Fibroblast of gingiva (primary cell): ENCODE measurements at places on chromosomes 3 and 15.

GRCh38 chr3:14524311-14524711, 15.8 kb downstream of the GRIP2 start:
- DNase-seq: no peak

DNA sequence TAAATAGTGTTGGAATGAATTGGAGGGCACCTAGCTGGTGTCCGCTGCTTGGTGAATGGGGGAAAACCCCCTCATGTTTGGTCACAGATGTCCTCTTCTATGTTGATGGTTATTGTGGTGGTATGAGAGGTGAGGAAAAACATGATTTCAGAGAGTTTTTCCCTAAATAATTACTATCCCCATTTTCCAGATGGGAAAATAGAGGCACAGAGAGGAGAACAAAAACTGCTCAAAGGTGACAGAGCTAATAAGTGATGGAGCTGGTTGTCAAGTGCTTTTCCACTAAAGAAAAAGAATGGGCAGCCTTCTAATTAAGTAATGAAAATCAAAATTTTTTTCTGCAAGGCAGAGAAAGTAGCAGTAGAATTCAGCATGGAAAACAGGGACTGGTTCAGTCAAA, 30.2 kb upstream of the CFAP161 start:
- no peak for DNase-seq

DNA sequence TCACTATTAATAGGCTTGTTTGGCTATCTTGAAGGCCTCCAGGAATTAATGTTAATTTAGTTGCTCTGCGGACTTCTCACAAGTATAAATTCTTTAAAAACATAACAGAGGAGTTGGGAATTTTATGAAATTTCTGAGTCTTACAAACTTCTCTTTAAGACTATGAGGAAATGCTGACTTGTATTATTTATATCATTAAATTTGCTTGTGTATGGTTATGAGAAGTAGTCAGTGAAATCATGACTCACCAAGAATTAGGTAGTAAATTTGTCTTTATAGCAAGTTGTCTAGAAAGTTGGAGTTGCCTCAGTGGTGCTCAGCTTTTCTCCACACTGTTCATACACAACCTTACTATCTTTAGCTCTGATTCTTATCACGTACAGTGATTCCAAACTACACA, 26.5 kb downstream of the PHLDB2 start:
- no peak for DNase-seq

DNA sequence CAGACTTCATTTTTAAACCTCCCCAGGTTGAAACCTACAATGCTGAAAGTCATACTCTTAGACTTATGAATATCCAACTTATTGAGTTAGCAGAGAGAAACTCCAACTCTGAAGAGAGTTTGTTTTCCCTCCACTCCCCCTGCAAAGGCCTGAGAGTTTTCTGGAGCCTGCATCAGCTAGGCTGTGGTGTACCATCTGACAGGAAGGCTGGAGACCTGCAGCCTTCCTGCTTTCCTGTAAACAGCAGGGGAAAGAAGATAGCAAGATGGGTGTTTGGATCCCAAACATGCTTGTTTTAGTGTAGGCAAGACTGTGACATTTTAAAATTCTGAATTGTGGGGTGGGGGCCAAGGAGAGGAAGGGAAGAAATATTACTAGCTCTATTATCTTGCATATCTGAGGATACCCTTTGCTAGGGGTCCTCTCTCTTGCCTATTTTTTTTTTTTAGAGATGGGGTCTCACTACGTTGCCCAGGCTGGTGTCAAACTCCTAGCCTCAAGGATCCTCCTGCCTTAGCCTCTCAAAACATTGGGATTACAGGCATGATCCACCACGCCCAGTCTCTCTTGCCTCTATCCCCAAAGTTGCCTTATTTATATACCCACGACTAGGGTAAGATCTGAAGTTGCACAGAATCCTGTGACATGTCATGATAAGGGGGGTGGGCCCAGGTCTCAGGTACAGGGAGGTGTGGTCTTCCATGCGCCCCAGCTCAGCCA, 51.0 kb upstream of the USP3 start:
- DNase-seq: no peak

GRCh38 chr3:36696799-36697198, 67.6 kb downstream of the DCLK3 start:
- DNase-seq: no peak

DNA sequence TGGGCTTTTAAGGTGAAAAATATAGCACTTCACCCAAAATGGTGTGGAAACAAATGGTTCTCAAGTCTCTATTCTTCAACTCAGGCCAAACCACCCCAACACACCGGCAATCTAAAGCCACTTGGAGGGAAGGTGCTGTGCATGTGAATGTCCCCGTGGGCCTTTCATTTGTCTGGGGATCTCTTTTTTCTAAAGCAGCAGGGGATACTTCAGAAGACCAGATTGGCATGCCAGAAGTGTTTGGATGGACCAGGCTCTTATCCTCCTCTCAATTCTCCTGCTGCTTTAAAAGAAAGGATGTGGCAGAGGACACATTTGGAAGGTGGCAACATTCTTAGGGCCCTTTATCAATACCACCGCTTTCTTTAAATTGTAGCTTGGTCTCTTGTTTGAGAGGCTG, 193.1 kb downstream of the MEIS2 start:
- no peak for DNase-seq

DNA sequence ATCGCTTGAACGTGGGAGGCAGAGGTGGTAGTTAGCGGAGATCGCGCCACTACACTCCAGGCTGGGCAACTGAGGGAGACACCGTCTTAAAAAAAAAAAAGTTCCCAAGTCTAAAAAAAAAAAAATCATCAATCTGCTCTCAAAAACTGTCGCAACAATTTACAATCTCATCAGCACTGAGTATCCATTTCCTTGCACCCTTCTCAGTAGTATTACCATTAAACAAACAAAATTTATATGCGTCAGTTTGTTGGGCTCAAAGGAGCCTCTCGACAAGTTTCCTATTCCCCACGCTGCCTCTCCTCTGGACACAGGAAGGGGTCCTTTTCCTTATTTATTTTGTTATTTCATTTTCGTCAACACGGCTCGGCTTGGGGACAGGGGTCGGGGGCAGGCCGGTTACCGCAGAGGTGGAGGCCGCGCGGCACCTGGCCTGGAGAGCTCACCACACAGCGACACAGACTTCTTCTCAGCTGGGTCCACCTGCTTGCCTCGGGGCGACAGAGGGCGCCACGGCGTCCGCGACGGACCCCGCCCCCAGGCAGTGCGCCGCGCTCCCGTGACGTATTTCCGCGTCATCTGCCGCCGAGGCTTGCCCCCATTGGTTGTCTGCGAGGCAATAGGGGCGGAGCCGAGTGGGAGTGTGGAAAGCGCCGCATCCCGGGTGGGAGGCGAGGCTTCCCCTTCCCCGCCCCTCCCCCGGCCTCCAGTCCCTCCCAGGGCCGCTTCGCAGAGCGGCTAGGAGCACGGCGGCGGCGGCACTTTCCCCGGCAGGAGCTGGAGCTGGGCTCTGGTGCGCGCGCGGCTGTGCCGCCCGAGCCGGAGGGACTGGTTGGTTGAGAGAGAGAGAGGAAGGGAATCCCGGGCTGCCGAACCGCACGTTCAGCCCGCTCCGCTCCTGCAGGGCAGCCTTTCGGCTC, at the start of gene MAP2K1:
TSS of gene MAP2K1 (plus strand) at position 709 of the 920 bp plus-strand sequence. CDS start 436 bp downstream, outside the sequence.
- DNase-seq: peak; percentile 96

GRCh38 chr15:79743032-79743431, 153.8 kb downstream of the MTHFS start:
- no peak for DNase-seq

GRCh38 chr15:76206325-76206976, 104.8 kb downstream of the ETFA start:
- peak; percentile 54 for DNase-seq

DNA sequence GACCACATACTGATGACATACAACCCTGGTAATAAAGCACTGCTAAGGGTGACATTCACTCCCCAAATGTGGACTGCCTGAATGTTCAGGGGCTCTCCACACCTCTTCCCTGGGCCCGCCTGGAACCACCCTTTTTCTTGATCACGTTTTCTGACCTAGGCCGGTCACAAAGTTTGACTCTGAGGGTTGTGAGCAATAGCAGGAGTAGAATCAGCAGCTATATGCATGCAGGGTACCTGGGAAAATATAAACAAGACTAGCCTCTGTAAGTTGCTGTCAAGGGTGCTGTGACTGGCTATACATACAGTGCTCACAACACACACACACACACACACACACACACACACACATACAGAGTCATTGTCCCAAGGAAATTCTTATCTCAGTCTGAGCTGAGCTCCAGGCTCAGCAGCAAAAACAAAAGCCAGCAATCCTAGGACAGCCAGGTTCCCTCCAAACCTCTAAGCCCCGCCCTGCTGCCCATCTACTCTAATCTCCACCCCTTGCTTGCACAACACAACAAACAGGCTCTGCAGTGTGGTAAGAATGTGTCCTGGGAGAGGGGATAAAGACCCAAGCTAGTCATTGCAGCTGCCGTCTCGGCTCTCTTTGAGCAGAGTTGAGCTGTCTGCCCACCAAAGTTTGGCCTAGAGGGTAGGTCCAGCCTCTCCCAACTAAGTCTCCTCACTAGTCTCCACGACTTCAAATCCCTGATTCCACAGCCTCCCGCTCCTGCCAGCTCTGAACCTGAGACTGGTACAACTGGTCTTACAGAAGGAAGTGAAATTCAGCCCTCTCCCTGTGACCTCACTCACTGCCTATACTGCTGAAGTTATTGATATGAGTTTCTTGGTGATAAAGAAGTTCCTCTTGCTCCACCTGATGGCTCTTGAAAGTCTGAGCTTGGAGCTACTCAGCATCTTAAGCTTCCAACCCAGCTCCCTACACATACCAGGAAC, 2.2 kb downstream of the BMF start:
- peak; percentile 47 for DNase-seq

- no peak for DNase-seq
These were observed 8.4 kb downstream of the TMOD3 start for GRCh38 chr15:51837792-51838251.

DNA sequence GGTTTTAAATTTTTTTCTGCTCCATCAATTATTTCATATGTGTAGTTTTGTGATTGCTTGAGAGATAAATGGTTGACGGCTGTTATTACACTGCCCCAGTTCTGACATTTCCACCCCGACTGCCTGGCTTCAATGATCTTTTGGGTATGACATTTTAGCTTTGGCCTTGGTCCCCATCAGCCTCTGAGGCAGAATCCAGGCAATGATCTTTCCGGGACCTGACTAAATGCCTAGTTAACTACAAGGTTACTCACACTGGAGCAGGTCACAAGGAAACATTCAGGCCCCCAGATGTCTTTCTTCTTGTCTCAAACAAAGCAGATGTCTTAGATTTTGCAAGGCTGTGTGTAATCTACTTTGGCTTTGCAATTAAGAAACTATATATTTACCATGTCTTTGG, 61.1 kb upstream of the TMCO5A start:
- DNase-seq: peak; percentile 23

- DNase-seq: no peak
These were observed 554.1 kb downstream of the SI start for GRCh38 chr3:164524201-164524600.

DNA sequence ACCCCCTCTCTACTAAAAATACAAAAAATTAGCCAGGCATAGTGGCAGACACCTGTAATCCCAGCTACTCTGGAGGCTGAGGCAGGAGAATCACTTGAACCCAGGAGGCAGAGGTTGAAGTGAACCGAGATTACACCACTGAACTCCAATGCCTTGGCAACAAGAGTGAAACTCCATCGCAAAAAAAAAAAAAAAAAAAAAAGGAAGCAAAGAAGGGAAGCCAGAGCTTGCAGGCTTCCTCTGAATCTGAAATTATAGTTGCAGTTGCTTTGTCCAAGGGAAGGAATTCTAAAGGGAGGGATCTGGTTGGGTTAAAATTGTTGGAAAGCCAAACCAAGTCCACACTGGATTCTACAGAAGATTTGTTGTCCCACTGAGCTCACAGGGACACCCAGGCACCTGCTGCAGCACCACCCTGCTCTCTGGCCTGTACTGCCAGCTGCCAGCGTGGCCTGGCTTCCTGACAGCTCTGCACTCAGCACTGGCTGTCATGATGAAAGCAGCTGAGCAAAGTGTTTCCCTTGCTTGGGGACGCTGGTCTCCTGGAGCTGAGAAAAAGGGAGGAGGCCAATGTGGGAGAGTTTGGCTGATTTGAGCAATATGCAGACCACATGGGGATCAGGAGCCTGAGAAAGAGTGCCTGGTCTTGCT, 88.8 kb upstream of the HES1 start:
- DNase-seq: no peak

DNA sequence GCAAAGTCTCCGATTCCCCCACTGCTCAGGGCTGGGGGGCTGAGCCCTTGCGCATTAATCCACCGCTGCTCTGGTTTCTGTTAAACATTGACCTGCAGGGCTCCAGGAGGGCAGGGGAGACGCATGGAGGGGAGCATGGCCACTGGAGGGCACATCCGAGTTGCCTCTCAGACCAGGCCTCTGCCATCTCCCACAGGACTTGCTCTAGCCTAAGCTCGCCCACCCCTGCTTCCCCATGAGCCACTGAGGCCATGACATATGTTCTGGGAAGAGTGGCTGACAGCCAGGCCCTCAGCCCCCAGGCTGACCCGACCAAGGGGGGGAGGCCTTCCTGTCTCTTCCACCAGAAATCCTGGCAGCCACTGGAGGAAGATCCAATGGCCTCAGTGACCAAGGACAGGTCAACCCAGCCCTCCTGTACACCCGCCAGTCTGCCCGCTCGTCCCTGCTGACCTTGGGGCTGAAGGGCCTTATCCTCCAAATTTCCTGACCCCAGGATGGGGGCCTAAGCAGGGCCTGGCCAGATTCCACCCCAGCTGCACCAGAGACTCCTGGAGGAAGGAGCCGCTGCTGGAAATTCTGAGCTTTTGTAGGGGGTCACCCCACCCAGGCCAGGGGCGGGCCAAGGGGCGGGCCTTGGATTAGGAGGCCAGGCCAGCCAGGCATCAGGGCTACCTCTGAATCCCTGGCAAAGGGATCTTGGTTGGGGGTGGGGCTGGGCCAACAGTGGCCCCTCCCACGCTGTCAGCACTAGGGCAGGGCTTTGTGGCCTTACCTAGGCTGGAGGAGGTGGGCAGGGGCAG, at the start of gene HYAL1:
TSS of gene HYAL1 (minus strand) at position 562 of the 803 bp plus-strand sequence. CDS start 618 bp downstream, outside the sequence.
- no peak for DNase-seq

- DNase-seq: no peak
These were observed 28.2 kb downstream of the CSTA start for GRCh38 chr3:122353215-122353614.

- DNase-seq: peak; percentile 99
These were observed 19.8 kb upstream of the CELF6 start for GRCh38 chr15:72339777-72340177.

DNA sequence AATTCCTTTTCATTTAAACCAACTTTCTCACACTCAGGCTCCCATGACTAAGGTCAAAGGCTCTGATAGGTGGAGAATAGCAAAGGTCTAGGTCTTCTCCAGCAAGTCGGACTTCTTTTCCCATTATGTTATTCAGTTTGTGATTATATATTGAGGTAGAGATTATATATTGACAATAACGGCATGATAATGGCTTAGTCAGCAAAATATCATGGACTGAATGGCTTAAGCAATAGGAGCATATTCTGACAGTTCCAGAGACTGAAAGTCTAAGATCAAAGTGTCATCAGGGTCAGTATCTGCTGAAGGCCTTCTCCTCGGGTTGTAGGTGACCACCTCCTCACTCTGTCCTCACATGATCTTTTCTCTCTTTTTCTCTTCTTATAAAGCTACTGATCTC, 1251.4 kb downstream of the ROBO1 start:
- no peak for DNase-seq
